ENCODE measurements at places on chromosomes 4 and X. TPM values are rescaled to one million over a fixed set of nuclear protein-coding genes. Genes with fewer than 3 reads are reported as not detected.

The CCKAR gene
- total RNA-seq = not detected

DNA sequence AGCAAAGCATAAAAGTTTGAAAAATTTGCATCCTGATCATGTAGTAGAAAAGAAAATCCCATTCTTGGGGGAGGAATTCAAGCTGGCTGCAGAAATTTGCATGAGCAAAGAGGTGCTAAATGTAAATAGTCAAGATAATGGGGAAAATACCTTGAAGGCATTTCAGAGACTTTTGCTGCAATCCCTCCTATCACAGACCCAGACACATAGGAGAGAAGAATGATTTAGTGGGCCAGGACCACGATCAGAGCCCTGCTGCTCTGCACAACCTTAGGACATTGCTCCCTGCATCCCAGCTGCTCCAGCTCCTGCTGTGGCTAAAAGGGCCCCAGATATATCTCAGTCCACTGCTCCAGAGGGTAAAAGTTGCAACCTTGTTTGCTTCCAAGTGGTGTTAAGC lies 1439.7 kb upstream of the AGA start:
- no peak for DNase-seq

DNA sequence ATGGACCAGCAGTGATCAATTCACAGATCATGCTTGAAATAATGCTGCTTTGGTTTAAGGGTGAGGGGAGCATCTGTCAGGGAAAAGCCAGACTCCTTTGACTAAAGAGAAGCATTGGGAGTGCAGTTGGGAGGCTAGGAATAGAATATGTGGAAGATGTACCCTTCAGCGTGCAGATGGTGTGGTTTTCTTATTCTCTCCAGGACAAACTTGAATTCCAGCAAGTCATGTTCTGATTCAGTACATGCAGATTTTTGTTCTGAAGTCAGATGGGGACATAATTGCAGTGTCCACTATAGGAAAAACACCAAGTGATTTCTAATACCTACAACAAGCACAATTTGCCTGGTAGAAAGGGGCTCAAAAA lies 99.0 kb upstream of the LIMCH1 start:
- DNase-seq = no peak

DNA sequence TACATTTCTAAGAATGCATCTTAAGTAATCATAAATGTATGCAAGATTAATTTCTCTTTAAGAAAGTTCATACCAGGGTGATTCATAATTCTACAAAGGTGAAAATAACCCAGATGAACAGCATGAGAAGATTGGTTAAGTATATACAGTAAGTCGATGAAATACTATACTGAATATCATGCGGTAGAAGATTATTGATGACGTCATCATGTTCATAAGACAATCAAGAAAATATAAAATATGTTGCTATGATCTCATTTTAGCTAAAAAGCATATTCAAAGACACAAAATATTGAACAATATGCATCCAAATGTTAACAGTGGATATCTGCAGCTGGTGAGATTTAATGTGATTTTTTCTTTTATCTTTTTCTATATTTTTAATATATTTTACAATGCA lies 312.0 kb upstream of the FGF13 start:
- DNase-seq = no peak

The NDST4 gene
- total RNA-seq = not detected

The SOWAHB gene
- total RNA-seq = 2.5 TPM

The TRAM1L1 gene
- 3.3 TPM for total RNA-seq

DNA sequence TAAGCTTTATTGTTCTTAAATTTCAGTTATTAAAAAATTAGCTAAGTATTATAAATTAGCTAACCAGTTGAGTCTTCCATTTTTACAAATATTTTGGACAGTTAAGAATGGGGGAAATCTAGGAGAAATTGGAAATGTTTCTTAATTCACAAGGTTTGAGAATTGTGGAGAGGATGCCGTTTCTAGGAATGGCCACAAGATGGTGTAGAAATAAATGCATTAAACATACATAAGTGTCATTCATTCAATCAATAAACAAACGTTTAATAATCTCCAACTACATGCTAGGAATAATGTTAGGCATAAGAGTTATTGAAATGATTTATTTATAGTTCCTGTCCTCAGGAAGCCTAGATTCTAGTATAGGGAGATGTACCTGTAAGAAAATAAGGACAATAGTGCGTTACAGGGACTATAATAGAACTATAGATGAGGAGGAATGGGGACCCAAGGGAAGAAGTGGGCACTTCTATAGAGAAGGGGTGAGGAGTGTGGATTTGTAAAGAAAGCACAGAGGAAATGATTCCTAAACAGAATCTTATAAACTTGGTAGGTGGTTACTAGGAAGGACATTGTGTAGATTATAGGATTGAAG lies 195.7 kb upstream of the ANK2 start:
- DNase-seq = no peak

- no peak for DNase-seq
These were observed 580.3 kb upstream of the ZFP42 start for GRCh38 chr4:187415231-187415630.

DNA sequence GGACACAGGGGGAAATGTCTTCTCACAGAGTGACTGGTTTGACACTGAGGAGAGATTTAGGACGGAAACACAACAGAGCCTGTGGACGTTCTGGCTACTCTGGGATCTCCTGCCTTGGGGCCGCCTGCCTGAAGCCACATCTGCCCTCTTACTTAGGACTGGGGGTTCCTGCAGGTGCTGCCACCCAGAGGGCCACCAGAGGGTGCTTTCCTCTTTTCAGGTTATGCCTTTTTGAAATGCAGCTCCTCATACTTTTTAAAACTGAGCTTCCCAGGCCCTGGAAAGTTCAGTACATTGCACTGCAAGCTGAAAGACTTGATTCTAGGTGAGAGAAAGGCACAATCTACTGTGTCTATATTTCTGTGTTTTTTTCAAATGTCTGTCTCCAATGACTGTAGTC lies 92.2 kb upstream of the PGRMC2 start:
- no peak for DNase-seq

- DNase-seq = no peak
These were observed 1008.1 kb upstream of the TENM3 start for GRCh38 chr4:181234951-181235680.

GRCh38 chrX:19578956-19579355 lies 63.6 kb upstream of the MAP3K15 start:
- DNase-seq = no peak

- DNase-seq = peak; percentile 79
These were observed 1.8 kb downstream of the SLC38A5 start for GRCh38 chrX:48468247-48468671.

DNA sequence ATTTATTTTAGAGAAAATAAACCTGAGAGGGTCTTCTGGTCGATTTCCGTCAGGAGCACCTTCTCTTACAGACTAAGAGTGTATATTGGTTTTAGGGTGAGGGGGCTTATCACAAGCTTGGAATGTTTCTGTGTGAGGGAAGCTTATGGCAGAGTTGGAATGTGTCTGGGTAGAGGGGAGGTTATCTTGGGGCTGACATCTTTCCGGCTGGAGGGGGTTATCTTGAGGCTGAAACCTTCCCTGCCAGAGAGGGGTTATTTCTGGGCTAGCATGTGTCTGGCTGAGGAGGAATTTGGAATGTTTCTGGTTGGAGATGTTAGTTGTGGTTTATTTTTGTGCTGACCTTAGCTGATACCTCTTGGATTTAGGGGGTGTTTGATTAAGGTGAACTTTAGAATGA lies 1312.1 kb downstream of the ADGRL3 start:
- DNase-seq = no peak

DNA sequence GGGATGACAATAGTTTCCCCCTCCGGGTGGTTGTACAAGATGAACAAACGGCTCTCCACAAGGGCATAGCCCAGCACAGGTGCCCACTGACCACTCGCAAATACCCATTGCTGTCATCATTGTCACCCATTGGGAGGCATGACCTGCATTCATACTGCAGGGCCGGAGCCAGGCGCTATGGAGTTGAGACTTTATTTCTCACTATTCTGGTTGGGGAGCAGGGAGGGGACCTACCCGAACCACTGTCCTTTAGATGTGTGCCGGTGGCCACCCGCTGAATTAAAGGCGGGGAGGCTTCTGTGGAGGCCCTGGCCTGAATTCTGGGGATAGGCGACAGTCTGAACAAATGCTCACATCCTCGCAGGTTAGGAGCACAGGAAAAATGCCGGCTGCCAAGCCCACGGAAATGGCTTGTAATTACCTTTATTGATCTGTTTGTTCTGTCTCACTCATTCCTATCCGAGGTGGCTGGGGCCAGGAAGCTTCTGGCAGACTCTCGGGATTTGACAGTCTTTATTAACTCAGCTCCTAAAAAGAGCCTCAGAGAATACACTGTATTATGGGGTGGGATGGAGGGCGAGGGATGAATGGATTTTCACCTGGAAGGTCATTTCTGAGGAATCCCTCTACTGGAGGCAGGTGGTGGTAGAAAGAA lies 125.1 kb upstream of the PSAPL1 start:
- DNase-seq = no peak

- no peak for DNase-seq
These were observed 243.7 kb downstream of the TENM3 start for GRCh38 chr4:182486881-182487280.

DNA sequence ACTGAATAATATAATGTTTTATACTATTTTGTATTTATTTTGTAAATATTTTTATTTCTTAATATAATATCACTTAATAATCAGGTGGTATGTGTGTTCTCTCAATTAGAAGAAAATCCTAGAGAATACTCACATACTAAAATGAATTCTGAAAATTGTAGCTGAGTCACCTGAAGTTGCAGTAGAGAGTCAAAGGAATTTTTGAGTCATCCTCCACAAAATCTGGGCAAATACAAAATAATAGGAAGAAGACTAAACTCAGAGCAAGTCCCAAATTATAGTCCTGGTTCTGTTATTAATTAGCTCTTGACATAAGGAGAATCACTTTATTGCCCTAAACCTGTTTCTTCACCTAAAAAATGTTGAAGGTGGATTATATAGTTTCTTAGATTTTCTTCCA lies 57.8 kb downstream of the SPATA4 start:
- DNase-seq = no peak

- DNase-seq = no peak
These were observed 24.0 kb downstream of the SMIM14 start for GRCh38 chr4:39614487-39615162.

The GAGE12J gene
- not detected for total RNA-seq

- no peak for DNase-seq
These were observed 23.0 kb downstream of the HMX1 start for GRCh38 chr4:8848507-8849265.

All from left lung (tissue), 14 donors.